K562 (cell line): ENCODE measurements at places on chromosomes 1 and 21.

- peak; percentile 67 for DNase-seq
These were observed 27.8 kb downstream of the CBR1 start for GRCh38 chr21:36097427-36098181.

GRCh38 chr1:210237479-210237878, 4.9 kb downstream of the SERTAD4 start:
- DNase-seq, result no peak

DNA sequence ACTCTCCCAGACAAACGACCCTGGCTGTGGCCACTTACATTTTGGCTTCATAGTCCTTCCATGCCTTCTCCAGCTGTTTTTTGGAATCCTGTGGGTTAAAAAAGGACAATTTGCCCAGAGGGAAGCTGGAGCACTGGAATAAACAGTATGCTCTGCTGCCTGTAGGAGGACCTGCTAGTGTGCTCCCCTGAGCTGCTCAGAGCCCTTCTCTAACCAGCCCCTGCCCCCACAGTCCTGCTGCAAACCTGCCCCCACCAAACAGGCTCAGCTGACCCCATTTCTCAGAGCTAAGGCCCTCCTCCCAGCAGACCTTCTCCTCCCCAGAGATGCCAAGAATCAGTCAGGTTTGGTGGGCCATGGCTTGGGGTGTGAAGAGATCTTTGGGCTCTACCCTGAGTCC, 26.9 kb upstream of the TCEA3 start:
- DNase-seq, result no peak

DNA sequence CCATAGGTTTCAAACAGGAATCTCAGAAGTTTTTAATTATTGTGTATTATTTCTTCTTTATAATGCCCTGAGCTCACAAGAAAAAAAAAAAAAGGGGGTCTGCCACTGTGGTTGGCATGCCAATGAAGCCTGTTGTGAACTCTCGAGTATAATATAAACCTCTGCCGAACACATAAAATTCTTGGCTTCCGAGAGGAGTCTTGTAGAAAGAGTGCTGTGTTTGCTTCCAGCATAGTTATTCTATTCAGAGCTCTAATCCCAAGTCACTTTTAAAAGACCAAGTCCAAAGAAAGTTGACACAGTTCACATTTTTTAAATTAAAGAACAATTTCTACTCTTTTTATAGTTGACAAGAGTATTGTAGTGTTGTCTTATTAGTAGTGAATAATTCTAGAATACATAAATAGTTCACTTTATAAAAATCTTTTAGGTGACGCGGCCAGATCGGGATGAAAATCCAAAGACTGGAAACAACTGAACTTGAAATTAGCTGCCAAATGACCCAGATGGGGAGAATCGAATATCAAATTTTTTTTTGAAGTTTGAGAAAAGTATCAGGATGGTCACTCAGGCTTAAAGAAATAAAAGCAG, 293.2 kb downstream of the DUSP10 start:
- DNase-seq, result no peak

DNA sequence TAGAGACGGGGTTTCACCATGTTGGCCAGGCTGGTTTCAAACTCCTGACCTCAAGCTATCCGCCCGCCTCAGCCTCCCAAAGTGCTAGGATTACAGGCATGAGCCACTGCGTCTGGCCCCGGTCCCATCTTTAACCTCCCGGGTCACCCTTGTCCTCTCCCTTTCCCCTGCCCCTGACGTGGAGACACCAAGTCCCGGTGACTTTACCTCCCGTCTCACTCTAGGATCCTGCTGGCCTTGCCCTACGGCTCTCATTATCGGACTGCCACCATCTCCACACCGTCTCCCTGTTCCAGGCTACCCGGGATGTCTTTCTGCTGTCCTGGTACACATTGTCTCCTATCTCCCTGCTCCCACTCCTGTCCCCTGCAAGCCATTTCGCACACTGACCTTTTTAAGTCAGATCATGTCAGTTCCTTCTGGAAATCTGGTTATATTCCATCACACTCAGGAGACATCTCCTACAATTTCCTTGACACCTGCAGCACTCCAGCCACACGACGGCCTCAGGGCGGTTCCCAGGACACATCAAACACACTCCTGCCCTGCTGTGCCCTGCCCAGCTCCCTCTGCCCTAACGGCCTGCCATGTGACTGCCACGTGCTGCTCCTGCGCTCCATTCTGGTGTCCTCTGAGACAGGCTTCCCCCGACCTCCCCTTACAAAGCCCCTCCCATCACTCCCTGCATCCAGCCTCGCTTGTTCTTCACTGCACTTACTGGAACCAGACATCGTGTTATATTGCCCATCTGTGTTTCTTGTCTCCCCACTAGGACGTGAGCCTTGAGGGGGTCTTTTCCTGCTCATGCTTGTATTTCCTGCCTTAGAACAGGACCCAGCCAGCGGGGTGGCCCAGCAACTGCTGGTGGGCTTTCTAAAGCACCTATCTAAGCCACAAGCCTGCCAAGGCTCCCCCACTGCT, 32.7 kb downstream of the TTC39A start:
- DNase-seq, result no peak

- no peak for DNase-seq
These were observed 129.5 kb upstream of the DSCAM start for GRCh38 chr21:40976198-40977109.

- no peak for DNase-seq
These were observed 30.2 kb upstream of the ATP5PO start for GRCh38 chr21:33945652-33946270.

GRCh38 chr1:17289721-17290120, 18.3 kb upstream of the PADI4 start:
- no peak for DNase-seq

DNA sequence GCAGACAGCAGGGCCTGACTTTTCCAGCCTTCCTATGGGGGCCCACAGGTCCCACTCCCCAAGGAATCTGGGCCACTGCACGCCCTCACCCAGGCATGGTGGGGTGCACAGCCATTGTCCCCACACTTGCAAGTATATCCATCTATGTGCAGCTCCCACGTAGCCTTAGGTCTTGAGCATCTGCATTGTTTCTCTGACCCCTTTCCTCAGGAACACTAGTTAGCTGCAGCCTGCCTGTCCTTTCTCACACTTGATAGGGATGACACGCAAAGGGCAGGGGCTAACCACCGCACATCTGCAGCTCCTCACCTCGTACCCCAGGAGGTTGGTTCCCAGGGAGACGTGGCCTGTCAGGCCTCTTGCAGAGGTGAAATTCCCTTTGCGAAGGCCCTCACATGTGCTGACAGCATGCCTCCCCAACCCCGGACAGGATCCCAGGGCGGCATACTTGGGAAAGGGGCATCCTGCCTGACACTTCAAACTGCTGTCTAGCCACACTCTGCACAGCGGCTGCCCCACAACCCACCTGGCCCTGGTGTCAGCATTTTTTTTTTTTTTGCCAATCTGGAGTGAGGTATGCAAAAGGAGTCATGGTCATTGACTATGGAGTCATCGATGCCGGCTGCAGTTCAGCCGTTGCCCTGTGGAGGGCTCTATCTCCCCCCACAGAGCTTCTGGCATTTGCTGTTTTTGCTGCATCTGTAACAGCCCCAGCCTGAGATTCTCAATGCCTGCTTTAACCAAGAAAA, 5.0 kb downstream of the JMJD4 start:
- DNase-seq, result peak; percentile 68

DNA sequence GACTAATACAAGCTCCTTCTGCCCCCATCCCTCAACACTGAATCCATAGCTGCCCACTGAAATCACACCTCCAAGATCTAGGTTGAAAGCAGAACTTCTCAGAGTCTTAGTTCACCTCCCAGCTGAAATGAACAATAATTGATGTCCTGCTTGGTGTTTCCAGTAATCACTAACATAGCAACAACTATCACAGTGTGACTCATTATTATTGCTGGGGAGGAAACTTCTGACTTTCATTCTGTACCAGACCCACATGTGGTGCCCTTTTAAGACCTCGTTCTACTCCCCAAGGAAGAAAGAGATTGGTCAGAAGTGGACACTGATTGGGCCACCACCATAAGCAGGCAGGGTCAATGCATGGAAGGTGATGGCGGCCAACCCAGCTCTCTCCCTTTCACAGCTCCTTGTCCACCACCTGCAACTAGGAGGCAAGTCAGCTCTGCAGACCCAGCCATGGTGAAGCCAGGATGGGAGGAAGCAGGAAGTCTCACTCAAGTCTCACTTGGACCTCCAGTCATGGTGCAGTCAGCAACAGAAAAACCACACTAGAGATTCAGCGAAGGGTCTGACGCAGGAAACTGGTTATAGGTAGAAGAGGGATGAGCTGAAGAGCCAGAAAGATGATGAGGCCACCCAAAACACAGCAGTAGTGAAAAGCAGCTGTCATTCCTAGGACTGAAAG, 720.2 kb downstream of the PTPRU start:
- DNase-seq, result no peak

- DNase-seq, result peak; percentile 25
These were observed 314.3 kb downstream of the HHIPL2 start for GRCh38 chr1:222233444-222234158.

GRCh38 chr21:32578107-32578691, 7.1 kb downstream of the TCP10L start:
- DNase-seq, result peak; percentile 53

DNA sequence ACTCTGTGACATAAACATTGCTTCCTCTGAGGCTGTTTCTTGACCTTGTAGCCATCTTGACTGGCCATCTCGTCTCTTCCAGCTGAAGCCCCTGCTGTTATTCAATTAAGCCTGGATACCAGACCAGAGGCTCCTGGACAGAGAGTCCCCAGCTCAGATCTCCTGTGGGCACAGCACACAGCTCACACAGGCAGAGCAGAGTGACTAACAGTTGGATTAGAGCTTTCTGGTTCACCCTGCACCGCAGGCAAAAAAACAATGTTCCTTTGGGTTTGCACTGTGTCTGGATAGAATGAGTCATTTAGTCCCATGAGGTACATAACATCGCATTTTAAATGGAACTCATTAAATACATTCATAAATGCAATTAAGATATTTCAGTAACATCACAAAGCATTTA, 33.4 kb upstream of the USH2A start:
- no peak for DNase-seq

DNA sequence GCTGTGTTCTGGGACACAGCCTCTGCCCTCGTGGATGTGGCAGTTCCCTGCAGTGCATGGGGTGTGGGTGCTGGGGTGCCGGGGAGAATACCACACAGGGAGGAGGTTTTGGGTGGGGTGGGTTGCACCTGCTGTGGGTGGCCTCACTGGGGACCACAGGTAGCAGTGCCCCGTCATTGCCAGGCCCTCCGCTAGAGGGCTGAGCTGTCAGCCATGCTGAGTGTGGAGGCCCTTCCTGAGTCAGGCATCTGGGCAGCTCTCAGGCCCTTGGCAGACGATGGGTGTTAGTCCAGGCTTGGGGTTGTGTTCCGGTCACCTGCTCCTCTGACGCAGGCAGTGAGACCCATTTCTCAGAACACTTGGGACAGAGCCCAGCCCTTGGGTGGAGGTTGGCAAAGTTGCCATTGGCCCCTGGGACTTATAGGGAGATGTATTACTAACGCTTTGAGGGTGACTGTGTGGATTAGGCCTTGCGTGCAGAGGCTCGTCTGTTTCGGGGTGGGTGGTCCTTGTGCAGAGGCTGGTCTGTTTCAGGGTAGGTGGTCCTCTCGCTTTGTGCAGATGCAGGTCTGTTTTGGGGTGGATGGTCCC, 23.9 kb downstream of the PCNT start:
- DNase-seq, result no peak

- DNase-seq, result no peak
These were observed 121.5 kb downstream of the XCL2 start for GRCh38 chr1:168422203-168422847.

DNA sequence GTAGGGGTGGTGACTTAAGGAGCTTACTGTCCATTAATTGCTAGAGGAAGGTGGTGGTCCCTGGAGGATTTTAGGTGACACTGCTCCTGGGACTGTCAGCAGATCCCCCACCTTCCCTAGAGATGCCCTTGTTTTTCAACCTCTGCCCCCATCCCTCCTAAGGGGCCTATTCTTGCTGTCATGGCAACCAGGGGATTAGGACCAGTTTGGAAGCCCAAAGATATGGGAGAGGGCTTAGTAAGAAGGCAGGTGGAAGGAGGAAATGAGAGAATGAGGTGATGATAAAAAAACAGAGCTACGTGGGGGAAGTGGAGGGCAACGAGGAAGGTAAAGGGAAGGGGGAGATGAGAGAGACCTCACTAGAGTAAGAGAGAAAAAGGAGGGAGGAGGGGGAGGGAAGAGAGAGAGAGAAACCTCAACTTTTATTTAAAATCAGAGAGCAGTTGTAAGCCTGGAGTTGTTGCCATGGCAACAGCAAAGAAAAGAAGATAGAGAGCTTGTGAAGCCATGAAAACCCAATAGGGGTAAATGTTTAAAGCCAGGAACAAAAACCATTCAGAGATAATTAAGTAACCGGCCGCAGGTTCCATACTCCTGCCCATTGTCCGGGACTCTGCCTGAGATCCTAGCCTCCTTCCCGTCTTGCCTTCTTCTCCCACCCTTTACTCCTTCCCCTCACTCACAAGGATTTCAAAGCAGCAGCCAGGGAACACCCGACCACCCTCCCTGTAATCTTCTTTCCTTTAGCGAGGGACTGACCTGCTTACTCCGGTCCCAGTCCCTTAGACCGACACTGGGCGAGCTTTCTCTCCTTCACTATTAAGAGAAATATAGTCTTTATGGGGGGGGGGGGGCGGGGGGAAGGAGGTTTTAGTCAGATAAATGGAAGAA, 20.6 kb downstream of the KIRREL1 start:
- DNase-seq, result no peak

DNA sequence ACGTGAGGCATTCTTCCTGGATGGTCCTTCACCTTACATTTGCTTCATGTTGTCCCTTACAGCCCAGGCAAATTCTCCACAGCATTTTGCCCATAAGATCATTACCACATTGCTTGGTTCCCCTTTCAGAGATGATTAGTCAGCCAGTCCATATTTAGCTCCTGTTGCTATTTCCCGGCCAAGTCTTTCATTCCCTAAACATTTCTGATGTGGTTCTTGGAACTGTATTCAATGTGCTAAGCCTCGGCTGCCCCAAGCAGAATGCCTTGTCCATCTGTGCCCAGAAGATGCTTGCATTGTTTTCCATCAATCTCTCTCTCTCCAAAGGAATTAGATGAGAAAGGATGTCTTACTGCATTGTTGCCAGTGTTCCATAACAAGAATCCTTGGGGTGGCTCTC, 420.9 kb upstream of the CAMK1G start:
- DNase-seq, result no peak

DNA sequence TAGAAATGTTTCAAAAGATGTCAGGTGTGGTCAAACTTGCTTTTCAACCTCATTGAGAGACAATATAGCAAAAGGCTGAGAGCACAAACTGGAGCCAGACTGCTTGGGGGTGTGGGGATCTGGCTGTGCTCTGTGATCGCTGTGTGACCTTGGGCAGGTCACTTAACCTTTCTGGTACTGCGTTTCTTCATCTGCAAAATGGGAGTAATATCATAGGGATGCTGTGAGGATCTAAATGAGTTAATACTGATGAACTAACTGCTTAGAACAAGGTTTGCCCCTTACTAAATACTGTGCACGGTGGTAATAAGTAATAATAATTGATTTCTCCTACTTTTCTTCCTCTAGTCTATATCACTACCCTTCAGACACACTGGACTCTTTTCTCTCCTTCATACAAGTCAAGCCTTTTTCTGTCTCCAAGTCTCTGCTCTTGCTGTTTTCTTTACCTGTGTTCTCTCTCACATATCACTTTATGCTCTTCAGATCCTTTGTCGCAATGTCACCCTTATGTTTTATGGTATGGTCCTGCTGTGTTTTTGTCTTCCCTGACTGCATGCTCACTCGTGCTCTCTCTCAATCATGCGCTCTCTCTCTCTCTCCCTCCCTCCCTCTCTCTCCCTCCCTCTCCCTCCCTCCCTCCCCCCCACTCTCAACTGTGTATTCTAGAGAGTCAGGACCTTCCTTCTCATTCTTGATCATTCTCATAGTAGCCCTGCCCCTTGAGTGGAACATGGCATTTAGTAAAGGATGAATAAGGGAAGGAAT, 3.3 kb downstream of the MGST3 start:
- DNase-seq, result no peak
